Activated T-helper 2 cell treated with anti-CD3 and anti-CD28 coated beads, Interferon-gamma antibody, Interleukin-2, Interleukin-4, amounts not matched to agents 10 μg/mL and 5 μg/mL and 100 μg/mL, durations not matched to agents 14 hours and 24 hours and 36 hours (primary cell): ENCODE measurements at places on chromosomes 7 and 10. TPM values are rescaled to one million over a fixed set of nuclear protein-coding genes. Genes with fewer than 3 reads are reported as not detected.

- peaks cover 21% of the 10 kb centered on the region for H3K4me1 ChIP-seq
- DNase-seq = no peak
- H3K27ac ChIP-seq = no peak overlapping the region
- peaks cover 2% of the 10 kb centered on the region for H3K36me3 ChIP-seq
- H3K27me3 ChIP-seq = no peaks in the 10 kb centered on the region
Observed at GRCh38 chr10:47164126-47164799, 135.7 kb upstream of the GDF10 start.

DMBT1 gene
- not detected in 2 replicates for total RNA-seq

CLDN3 gene
- total RNA-seq = not detected in 2 replicates

- H3K4me3 ChIP-seq = no peak overlapping the region
- H3K27ac ChIP-seq = no peak overlapping the region
- no peak for DNase-seq
Observed at GRCh38 chr10:2925631-2926030, 141.7 kb upstream of the PFKP start.

DNA sequence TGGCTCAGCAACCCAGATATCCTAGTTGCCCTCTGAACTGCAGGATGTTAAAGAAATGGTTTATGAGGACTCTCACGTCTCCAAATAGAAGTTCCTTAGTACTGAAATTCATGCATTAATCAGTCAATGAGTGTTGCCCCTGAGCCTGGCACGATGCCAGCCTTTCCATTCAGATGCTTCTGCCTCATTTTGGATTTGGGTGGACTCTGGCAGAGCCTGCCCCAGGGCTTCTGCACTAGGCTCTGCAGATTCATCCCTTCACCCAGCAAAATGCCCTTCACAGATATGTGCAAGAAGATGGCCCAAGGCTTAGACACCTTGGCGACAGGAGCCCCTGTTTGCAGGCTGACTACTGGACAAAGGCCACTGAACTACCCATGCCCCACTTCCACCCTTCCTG is 747.8 kb downstream of the GRID1 start:
- DNase-seq = no peak
- no peak overlapping the region for H3K4me3 ChIP-seq
- no peaks in the 10 kb centered on the region for H3K36me3 ChIP-seq
- H3K27ac ChIP-seq = no peak overlapping the region

- no peak for DNase-seq
- H3K27me3 ChIP-seq = no peaks in the 10 kb centered on the region
- H3K4me3 ChIP-seq = no peak overlapping the region
- no peaks in the 10 kb centered on the region for H3K36me3 ChIP-seq
Observed at GRCh38 chr10:105024184-105024583, 383.1 kb downstream of the SORCS3 start.

GRCh38 chr7:39637400-39637799 is 14.0 kb downstream of the RALA start:
- H3K36me3 ChIP-seq = peaks cover 48% of the 10 kb centered on the region
- H3K4me3 ChIP-seq = no peak overlapping the region
- H3K27ac ChIP-seq = no peak overlapping the region
- H3K4me1 ChIP-seq = peaks cover 43% of the 10 kb centered on the region

DNA sequence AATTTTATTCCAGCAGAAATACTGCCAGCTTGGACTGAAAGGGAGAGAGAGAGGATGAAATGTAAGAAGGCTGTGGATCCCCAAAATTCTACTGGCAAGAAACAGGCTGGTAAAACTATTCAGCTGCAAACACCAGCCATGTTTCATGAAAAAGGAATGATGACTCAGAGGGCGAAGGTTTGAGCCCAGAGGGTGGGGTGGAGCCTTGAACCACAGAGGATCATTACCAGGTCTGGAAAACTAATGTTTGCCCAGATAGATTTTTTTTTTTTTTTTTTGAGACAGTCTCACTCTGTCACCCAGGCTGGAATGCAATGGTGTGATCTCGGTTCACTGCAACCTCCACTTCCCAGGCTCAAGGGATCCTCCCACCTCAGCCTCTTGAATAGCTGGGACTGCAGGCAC is 41.7 kb upstream of the NRF1 start:
- DNase-seq = no peak
- no peak overlapping the region for H3K27ac ChIP-seq
- H3K36me3 ChIP-seq = no peaks in the 10 kb centered on the region
- H3K4me1 ChIP-seq = peaks cover 2% of the 10 kb centered on the region
- no peak overlapping the region for H3K4me3 ChIP-seq

OR2A42 gene
- total RNA-seq = 0.09 TPM in 1 of 2 replicates, not detected in the other

DNA sequence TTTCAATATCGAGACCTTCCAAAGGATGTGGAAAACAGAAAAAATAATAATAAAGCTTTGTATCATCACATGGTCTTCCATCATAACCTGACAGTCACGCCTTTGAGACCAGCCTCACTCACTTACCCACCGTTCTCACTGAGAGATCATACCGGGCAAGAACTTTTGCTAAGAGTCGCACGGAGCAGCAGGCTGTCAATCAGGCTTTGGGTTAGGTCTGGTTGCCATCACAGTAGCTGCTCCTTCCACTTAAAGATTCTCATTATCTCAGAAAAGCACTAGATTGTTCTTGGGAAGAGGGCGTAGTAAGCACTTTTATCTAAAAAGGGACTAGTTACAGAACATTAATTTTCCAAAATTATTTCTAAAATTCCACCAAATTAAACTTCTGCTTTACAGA is 2.0 kb downstream of the RELN start:
- peaks cover 53% of the 10 kb centered on the region for H3K27me3 ChIP-seq
- H3K36me3 ChIP-seq = no peaks in the 10 kb centered on the region
- no peak overlapping the region for H3K4me3 ChIP-seq
- DNase-seq = no peak
- peaks cover 6% of the 10 kb centered on the region for H3K4me1 ChIP-seq

- H3K4me3 ChIP-seq = no peak overlapping the region
- peaks cover 5% of the 10 kb centered on the region for H3K27me3 ChIP-seq
- no peak overlapping the region for H3K27ac ChIP-seq
- DNase-seq = no peak
- no peaks in the 10 kb centered on the region for H3K36me3 ChIP-seq
Observed at GRCh38 chr10:49651917-49652316, 27.5 kb upstream of the C10orf53 start.

ADAM12 gene
- 0.02 and 0.05 TPM in 2 replicates for total RNA-seq

GRCh38 chr7:115240242-115240641 is 318.3 kb downstream of the MDFIC start:
- no peak for DNase-seq
- no peak overlapping the region for H3K4me3 ChIP-seq
- H3K36me3 ChIP-seq = no peaks in the 10 kb centered on the region
- H3K27me3 ChIP-seq = no peaks in the 10 kb centered on the region

- H3K4me3 ChIP-seq = no peak overlapping the region
- no peak for DNase-seq
- H3K27me3 ChIP-seq = peaks cover 70% of the 10 kb centered on the region
- H3K4me1 ChIP-seq = peaks cover 8% of the 10 kb centered on the region
Observed at GRCh38 chr7:27182861-27183681, 2.0 kb downstream of the HOXA11 start.

ZCWPW1 gene
- 1.1 and 3.5 TPM in 2 replicates for total RNA-seq

DNA sequence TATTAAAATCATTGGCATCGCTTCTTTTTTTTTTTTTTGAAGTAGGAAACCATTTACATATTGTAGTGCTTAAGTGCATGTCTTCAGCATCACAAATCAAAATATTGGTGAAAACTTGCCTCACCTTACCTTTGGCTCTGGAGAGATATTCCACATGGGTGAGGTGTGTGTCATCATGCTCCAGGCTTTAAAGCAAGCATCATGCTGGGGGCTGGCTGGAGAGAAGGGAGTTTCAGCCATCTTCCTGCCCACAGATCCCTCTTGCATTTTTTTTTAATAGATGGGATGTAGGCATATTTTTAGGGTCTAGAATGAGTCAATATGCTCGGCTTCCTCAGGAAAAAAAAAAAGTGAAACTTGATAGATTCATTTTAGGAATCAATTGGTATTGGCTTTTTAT is 2.3 kb upstream of the INSYN2A start:
- peaks cover 25% of the 10 kb centered on the region for H3K27me3 ChIP-seq
- H3K36me3 ChIP-seq = no peaks in the 10 kb centered on the region
- no peak overlapping the region for H3K4me3 ChIP-seq
- no peak overlapping the region for H3K27ac ChIP-seq

GRCh38 chr7:92044148-92044547 is 90.1 kb downstream of the CYP51A1 start:
- H3K4me1 ChIP-seq = no peaks in the 10 kb centered on the region
- no peaks in the 10 kb centered on the region for H3K27me3 ChIP-seq
- no peak for DNase-seq
- peaks cover 39% of the 10 kb centered on the region for H3K36me3 ChIP-seq
- no peak overlapping the region for H3K4me3 ChIP-seq
- H3K27ac ChIP-seq = no peak overlapping the region

GRCh38 chr7:26156451-26157420 is 4.7 kb downstream of the NFE2L3 start:
- peaks cover 50% of the 10 kb centered on the region for H3K36me3 ChIP-seq
- H3K4me3 ChIP-seq = peak overlapping the region; percentile 54
- no peaks in the 10 kb centered on the region for H3K27me3 ChIP-seq
- H3K27ac ChIP-seq = peak overlapping the region; percentile 97
- DNase-seq = peak; percentile 43
- peaks cover 77% of the 10 kb centered on the region for H3K4me1 ChIP-seq

CCDC172 gene
- total RNA-seq = not detected in 2 replicates

- peak overlapping the region; percentile 92 for H3K4me3 ChIP-seq
- peaks cover 3% of the 10 kb centered on the region for H3K27me3 ChIP-seq
- peak; percentile 21 for DNase-seq
- H3K27ac ChIP-seq = peak overlapping the region; percentile 12
- H3K36me3 ChIP-seq = peaks cover 12% of the 10 kb centered on the region
Observed at GRCh38 chr10:102919246-102919959, 1.3 kb downstream of the CNNM2 start.

DNA sequence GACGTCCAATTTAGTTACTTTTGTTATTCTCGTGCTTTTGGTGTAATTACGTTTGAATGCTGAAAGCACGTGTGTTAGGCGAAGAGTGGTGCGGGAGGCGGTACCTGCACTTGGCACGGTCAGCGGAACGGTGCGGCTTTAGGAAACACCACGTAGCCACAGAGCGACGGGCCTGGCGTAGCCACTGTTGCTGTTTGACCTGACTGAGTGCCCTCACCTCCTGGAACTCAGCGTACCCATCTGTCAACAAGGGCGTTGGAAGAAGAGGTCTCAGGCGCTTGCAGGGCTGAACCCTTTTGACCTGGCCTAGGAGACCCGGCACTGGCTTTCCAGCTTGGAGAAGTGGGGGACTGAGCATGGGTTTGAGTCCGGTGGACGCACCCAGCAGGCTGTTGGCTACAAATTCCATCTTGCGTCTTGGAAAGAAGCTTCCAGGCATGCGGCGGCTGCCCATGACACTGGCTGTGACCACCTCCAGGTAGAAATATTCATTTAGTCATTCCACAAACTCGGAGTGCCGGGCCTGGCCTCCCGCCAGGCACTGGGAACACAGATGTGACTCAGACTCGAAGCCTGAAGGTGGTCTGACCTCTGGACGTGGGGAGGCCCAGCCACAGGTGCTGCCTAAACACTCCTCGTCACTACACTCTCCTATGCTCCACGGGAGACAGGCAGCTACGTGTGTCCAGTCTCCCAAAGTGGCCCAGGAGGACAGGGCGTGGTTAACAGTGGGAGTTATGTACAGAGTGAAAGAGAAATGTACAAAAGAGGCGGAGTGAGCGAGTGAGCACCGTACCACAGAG is 22.2 kb downstream of the FAM20C start:
- no peak for DNase-seq
- no peaks in the 10 kb centered on the region for H3K36me3 ChIP-seq
- no peaks in the 10 kb centered on the region for H3K4me1 ChIP-seq

CNNM1 gene
- 0.21 and 0.28 TPM in 2 replicates for total RNA-seq

GRCh38 chr7:140517546-140518369 is 38.5 kb upstream of the MKRN1 start:
- H3K4me3 ChIP-seq = no peak overlapping the region
- H3K36me3 ChIP-seq = no peaks in the 10 kb centered on the region
- H3K4me1 ChIP-seq = peaks cover 5% of the 10 kb centered on the region
- peak; percentile 47 for DNase-seq
- peaks cover 2% of the 10 kb centered on the region for H3K27me3 ChIP-seq
- H3K27ac ChIP-seq = no peak overlapping the region
